ENCODE measurements at places on chromosomes 11 and 22.

DNA sequence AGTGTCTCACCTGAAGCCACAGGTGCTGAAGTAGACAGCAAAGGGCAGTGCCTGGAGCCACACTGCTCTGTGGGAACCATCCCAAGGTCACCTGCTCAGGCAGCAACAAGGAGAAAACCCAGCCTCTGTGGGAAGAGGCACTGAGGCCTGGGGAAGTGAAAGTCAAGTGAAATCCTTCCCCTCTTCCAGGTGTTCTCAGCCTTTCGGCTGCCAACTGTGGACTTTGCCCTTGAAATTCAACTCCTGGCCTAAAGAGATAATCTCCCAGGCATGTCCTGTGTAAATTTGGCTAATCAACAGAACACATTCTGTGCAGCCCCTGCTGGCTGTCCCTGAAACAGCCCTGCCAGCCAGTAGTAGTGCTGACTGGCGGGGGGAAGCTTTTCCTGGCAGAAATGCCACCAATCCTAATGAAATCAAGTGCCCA, 112.1 kb downstream of the RPL27A start:
- DNase-seq = no peak

DNA sequence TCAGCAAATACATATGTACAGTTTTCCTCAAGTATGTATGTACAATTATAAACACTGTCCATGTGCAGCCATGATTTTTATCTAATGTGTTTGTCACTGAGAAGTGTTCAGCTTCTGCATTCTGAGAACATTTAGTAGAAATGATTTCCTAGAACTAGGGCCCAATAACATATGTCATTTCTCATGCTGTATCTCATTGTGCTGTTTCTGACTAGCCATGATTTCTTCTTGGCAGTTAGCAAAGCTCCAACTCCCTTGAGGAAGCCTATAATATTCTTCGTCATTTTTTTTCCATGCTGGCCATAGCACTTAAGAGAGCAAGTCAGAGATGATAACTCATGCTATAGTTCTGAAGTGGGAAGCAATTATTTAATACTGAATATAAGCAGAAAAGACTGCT, 187.8 kb downstream of the DDX10 start:
- no peak for DNase-seq

- peak; percentile 46 for DNase-seq
Observed at GRCh38 chr11:10943968-10944367, 86.1 kb upstream of the ZBED5 start.

- peak; percentile 45 for DNase-seq
Observed at GRCh38 chr11:94845622-94846021, 77.5 kb downstream of the AMOTL1 start.

- no peak for DNase-seq
Observed at GRCh38 chr11:114912826-114913225, 234.5 kb downstream of the NXPE2 start.

GRCh38 chr11:9606809-9607510, 33.5 kb downstream of the WEE1 start:
- no peak for DNase-seq

GRCh38 chr11:65817835-65818680, 15.7 kb upstream of the SNX32 start:
- peak; percentile 76 for DNase-seq

GRCh38 chr11:109730669-109731068, 308.7 kb downstream of the C11orf87 start:
- DNase-seq = no peak

DNA sequence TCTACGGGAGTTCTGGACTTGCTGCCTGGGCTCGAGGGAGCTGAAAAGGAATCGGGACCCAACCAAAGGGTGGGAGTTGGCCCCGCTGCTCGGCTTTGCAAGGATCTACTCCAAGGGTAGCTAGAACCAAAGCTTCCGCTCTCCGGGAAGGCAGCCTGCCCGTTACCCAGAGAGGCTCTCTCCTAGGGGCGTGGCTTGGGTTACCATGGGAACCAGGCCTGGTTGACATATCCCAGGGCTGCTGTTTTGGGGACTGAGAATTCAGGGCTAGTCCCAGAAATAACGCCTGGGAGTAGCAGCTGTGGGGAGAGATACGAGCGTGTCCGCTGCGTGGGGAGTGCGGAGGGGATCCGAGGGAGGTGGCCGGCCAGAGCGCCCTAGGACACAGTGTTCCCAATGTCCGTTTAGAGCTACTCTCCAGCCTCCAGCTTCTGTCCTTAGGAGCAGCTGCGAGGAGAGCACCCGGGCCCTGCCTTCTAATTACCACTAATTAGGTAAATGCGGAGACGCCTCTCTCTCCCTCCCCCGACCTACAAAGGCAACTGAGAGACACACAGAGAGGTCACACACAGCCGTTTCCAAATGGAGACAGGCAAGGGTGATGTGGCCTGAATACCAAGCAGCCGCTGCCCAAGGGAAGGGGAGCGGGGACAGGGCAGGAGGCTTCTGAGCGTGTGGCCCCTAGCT, 141.6 kb upstream of the CADM1 start:
- DNase-seq = no peak

DNA sequence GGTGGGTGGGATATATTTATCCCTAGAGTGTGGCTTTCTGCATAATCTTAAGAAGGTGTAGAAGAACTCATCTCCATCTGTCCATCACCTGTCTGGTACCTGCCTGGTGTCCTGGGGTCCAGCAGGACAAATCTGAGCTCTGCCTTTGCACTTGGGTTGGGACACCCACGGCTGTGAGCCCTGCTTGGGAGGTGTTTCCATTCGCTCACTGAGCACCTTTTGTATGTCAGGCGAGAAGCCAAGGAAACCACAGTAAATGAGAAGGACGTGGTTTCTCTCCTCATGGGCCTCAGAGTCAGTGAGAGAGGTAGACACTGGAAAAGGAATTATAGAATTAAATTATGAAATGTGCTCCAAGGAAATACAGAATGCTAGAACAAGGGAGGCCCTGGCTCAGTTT, 555.9 kb downstream of the MIAT start:
- DNase-seq = no peak

- DNase-seq = peak; percentile 79
Observed at GRCh38 chr11:36312611-36313472, 16.8 kb downstream of the PRR5L start.

- DNase-seq = no peak
Observed at GRCh38 chr22:33512908-33513307, 407.4 kb downstream of the LARGE1 start.

- DNase-seq = no peak
Observed at GRCh38 chr11:67079065-67079705, 22.5 kb downstream of the RHOD start.

- DNase-seq = no peak
Observed at GRCh38 chr11:67433536-67434394, 3.7 kb downstream of the PTPRCAP start.

DNA sequence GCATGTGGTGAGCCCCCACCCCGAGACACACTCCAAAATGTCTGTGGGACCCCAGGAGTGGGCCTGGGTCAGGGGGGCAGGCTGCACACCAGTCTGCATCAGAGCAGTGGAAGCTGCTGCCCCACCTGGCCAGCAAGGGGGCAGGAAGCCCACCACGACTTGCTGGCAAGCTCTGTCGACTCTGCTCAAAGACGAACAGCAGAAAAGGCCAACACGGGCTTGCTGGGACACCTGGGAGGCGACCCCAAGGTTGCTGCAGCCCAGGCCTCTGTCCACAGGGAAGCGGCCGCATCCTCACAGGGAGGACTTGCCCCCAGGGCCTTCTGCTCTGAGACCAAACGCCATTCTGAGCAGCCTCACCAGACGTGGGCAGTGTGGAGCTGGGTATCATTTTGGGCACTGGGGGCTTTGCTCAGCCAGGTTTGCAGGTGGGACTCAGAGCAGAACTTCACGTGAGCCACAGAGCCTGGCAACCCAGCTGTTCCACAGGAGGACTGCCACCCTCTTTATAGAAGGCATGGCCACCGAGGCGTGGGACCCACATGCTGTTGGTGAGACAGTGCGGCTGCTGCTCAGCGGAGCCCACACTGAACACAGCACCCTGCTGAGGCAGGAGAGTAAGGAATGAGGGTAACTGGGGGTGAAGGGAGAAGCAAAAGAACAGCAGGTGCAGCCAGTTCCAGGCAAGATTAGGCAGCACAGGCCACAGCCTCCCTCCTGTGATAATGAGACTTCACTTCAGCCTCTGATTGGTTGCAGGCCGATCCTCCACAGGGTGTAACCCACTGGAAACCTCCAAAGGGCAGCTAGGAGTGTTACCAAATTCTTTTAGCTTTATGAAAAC, 11.0 kb downstream of the IL17REL start:
- no peak for DNase-seq

GRCh38 chr11:117289795-117290194, 1.4 kb upstream of the BACE1-AS start:
- DNase-seq = no peak

DNA sequence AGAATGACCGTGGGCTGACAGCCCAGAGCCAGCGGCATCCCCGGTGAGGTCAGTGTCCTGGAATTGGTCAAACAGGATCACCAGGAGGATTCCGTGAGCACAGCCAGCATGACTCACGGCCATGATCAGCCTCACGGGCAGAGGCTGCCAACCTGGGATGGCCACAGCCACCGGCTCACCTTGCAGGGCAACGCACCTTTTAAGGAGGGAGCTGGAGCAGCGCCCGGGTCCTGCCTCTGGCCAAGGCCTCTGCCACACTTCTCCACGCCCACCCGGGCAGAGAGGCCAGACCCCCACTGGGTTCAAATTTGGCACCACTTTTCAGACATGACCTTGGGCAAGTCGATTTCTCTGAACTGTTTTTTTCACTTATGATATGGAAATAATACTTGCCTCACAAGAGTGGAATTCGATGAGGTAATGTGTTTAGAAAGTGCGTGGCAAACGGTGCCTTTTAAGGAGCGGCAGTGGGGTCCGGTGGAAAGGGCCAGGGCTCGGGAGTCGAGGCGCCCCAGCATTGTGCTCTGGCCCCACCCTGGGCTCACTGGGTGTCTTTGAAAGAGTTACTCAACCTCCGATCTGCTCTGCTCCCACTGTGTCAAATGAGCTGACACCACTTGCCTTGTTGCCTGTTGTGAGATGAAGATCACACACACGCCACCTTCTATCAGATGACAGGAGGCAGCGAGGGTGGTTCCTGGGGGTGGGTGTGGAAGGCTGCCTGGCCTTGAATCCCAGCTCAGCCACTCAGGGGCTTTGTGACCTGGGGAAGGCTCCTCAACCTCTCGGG, 16.0 kb downstream of the TXN2 start:
- DNase-seq = peak; percentile 88

GRCh38 chr11:69059985-69060384, 11.3 kb downstream of the TPCN2 start:
- no peak for DNase-seq

DNA sequence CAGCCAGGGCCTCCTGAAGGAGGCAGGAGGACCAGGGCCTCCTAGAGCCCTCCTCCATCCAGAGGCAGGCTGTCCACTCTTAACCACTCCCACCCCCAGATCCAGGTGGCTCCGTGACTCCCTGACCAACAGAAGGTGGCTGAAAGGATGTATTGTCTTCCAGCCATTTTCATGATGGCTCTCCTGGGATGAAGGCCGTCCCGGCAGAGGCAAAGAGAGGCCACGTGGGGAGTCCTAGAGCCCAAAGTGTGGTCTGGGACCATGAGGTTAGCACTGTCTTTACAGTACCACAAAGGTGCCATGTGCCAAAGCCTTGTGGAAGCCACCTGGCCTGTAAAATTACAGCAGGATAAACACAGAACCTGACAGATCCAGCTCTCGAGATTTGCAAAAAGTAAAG, 42.3 kb downstream of the DUSP8 start:
- no peak for DNase-seq

DNA sequence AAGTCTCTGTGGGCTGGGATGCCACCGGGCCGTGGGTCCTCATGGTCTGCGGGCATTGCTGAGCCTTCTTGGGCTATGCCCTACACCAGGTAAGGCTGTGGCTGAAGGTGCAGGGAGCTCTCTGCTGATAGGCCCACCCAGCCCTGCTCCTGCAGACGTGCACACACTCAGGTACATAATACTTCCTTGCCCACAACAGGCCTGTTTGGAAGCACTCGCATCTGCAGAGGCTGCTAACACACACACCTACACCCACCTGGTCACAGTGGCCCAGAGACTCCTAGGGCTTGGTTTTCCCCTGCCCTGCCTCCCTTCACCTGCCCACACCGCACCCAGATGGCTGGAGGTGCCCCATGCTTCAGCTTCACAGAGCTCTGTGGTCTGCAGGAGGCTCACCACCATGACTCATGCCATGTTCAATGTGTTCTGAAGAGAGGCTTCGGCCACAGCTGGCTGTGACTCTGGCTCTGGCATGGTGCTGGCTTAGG, 72.8 kb upstream of the KCNQ1OT1 start:
- DNase-seq = peak; percentile 39

DNA sequence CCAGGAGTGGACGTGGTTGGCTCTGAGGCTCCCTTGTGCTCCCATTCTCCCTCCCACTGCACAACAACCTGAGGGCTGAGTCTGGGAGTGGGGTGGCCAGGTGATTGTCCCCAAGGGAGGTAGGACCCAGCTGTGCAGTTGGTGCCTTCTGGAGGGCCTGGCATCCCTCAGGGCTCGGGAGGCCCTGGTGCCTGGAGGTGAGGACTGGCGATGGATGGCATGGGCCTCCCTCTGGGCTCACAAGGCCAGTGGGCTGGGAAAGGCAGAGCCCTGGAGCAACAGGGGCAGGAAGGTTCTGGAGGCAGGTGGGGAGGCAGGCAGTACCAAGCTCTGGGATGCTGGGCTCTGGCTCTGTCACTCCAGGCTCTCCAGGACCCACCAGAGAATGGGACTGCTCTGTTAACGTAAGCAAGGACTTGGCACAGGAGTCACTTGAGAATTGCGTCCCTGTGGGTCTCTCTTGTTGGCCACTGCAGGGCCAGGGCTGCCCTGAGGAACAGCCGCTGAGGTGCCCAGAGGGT, 114.2 kb downstream of the KCNQ1OT1 start:
- DNase-seq = no peak

GRCh38 chr11:102368472-102368871, 21.5 kb downstream of the BIRC2 start:
- no peak for DNase-seq

DNA sequence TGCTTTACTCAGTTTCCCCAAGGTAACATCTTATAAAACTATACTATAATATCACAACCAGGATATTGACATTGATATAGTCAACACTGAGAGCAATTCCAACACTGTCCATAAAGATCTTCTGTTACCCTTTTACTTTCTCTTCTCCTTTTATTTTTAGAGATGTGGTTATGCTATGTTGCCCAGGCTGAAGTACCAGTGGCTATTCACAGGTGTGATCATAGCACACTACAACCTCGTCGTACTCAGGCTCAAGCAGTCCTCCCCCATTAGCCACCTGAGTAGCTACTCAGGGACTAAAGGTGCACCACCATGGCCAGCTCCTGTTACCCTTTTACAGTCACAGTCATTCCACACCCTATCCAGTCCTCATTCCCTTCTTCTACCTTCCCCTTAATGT, 119.7 kb downstream of the CWF19L2 start:
- no peak for DNase-seq

- peak; percentile 52 for DNase-seq
Observed at GRCh38 chr22:44685384-44686056, 16.5 kb upstream of the PRR5 start.

- DNase-seq = peak; percentile 92
Observed at GRCh38 chr11:78801161-78801884, 226.7 kb upstream of the NARS2 start.

- DNase-seq = no peak
Observed at GRCh38 chr11:84129961-84130576, 843.9 kb upstream of the CCDC90B start.

Measured in brain microvascular endothelial cell (primary cell).